ENCODE measurements at places on chromosomes 7 and 10.

- no peak for DNase-seq
These were observed 16.6 kb upstream of the FAS start for GRCh38 chr10:88974012-88974411.

- no peak for DNase-seq
These were observed 476 bp upstream of the RET start for GRCh38 chr10:43076311-43076875.

DNA sequence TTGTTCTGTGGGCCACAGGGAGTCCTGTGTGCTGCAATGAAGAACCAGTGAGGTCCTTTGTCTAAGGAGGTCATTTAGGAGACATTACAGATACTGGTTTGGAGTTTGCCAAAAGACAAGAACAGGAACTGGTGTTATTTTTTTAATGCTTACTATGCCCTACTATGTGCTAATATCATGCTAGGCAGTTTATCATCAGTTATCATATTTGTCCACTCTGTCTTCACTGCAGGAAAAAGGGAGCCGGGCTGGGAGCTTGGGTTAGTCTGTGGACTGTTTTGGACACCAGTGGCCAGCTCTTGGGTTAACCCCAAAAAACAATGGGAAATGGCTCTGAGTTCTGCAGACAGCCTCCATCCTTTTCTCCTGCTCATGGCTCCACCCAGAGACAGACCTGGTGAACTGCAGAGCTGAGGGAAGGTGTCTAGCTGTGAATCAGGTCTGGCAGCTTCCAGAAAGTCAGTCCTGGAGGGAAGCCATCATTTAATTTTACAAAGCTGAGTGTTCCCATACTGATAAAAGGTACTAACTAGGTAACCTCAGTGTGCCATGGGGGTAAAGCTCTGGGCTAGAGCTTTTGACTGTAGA, 101.2 kb upstream of the ZNF746 start:
- no peak for DNase-seq

GRCh38 chr7:157508477-157508881, 171.7 kb downstream of the DNAJB6 start:
- no peak for DNase-seq

- DNase-seq: no peak
These were observed 27.6 kb upstream of the BMS1 start for GRCh38 chr10:42755028-42755451.

DNA sequence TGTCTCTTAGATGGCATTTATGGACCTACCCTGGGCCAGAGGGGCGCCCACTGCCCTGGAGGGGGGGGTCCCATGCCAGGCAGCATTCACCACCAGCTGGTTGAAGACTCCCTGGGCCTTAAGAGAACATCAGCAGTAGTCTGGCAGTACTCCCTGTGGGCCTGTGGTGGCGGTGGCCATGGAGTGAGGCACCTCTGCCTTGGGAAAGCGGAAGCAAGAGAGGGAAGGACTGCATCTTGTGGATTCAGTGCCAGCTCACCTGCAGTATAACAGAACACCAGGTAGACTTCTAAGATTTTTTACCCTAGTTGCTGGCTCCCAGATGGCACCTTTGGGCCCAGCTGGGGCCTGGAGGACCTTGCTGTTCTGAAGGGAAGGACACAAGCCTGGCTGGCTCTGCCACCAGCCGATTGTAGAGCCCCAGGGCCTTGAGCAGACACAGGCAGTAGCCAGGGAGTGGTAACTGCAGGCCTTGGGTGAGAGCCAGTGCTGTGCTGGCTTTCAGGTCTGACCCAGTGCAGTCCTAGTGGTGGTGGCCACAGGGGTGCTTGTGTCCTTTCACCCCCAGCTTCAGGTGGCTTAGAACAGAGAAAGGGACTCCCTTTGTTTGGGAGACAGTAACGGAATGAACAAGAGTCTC, 15.8 kb downstream of the PLAC9 start:
- DNase-seq: no peak

DNA sequence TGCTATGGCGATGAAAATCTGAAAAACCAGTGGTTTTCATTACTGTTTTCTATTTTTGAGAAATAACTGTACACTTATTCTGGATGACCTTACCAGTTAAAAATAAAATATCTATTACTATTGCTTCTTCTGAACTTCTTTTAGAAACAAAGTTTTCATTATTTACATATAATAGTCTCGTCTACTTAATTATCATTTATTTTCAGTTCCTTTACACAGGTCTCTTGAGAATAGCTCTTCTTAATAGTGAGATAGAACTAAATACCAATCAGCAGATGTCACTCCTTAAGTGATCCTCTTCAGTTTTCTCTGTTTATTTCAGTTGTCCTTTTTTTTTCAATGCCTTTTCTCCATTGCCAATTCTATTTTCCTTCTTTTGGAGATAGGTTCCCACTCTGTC, 4.3 kb upstream of the GLCCI1 start:
- DNase-seq: no peak

DNA sequence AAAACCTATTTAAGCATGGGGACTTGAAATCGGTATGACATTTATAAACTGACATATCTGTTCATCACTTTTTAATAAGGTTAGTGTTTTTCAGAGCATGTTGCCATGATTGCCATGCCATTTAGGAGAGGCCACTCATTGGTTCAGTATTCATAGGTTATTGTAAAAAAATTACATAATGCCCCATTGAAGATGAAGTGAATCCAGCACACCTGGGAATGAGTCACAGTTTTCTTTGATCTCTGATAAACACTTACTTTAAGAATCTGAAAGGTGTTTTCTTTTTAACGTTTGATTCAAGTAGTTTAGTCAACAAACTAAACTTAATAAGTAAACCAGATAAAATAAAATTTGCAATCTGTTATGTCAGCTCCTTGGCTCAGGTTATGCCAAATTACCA, 278.3 kb downstream of the ARL4A start:
- DNase-seq: no peak

DNA sequence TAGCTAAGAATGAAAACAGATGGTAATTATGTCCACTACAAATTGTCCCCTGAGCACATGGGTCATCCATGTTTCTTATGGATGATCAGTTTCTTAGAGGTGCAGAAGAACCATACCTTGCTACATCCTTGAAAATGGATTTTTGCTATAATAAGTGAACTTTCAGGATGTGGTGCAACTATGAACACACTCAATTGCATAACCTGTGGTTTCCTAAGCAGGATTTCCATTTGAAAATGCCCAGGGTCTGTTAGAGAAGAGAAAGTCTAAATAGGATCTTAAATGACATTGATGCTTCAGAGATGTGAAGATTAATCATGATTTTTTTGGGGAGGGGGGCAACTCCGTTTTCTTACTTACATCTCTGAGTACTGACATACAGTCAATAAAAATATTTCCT, 39.6 kb upstream of the CACNB2 start:
- no peak for DNase-seq

GRCh38 chr10:8352171-8353075, 297.9 kb downstream of the GATA3 start:
- DNase-seq: no peak

DNA sequence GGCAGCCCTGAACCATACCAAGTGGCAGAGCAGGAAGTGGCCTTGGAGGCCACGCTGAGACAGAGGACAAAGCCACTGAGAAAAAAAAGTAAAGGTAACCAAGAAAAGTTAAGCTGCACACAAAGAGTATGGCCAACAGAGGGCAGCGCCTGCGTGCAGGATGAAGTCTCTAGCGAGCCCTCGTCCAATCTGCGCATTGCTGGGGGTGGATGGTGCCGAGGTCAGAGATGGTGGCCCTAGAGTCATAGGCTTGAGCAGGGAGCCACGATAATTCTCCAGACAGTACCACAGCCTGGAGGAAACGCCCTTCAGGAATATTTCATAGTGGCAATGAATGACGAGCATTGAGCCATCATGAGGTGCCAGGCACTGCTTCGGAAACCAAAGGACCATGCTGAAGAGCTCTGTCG, 9.7 kb downstream of the ATP6V0E2 start:
- no peak for DNase-seq

DNA sequence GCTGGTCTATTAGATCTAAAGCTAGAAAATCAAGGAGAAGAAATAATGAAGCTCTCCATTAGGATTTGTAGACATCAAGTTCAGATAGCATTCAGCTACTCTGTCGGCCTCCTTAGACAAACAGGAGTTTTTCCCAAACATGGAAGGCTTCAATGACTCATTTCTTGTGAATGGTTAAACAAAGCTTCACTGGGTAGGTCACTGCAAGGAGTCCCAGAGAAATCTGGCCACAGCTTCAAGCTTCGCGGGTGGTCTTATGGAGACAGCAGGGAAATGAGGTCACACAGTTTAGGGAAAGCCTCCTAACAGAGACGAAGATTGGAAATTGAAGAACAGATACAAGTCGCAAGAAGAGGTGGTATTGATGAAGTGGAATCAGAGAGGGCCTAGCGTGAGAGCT, 22.6 kb upstream of the LRRC72 start:
- DNase-seq: no peak
